ENCODE measurements at places on chromosomes 4 and X.

- DNase-seq = no peak
These were observed 116.4 kb downstream of the PPP3CA start for GRCh38 chr4:101230801-101231426.

GRCh38 chrX:114272096-114272686 lies 311.7 kb upstream of the HTR2C start:
- no peak for DNase-seq

DNA sequence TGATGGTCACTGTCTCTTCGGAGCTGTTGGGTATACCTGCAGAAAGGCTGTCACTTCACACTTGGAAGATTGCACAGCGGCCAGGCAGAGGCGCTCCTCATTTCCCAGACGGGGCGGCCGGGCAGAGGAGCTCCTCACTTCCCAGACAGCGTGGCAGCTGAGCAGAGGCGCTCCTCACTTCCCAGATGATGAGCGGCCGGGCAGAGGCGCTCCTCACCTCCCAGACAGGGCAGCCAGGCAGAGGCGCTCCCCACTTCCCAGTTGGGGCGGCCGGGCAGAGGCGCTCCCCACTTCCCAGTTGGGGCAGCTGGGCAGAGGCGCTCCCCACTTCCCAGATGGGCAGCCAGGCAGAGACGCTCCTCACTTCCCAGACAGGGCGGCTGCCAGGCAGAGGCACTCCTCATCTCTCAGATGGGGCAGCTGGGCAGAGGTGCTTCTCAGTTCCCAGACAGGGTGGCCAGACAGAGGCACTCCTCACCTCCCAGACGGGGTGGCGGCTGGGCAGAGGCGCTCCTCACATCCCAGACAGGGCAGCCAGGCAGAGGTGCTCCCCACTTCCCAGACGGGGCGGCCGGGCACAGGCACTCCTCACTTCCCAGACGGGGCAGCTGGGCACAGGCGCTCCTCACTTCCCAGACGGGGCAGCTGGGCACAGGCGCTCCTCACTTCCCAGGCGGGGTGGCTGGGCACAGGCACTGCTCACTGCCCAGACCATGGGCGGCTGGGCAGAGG lies 18.8 kb downstream of the PABPC1L2B start:
- DNase-seq = no peak

DNA sequence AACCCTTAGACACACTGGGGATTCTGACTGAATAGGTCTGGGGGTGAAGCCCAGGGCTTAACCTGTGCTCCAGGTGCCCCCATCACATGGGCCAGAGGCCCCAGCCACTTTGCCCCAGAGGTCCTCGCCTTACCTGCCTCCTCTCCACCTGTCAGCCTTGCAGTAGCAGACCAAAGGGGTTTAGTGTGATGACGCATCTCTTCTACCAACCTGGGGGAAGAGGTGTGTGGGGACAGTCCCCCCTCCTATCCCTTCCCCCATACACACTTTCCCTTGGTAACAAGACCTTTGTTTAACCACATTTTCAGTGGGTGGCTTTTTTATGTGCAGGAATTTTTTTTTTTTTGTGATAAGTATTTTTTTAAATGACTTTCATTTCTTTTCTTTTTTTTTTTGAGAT lies 6.3 kb downstream of the CLCN4 start:
- no peak for DNase-seq

DNA sequence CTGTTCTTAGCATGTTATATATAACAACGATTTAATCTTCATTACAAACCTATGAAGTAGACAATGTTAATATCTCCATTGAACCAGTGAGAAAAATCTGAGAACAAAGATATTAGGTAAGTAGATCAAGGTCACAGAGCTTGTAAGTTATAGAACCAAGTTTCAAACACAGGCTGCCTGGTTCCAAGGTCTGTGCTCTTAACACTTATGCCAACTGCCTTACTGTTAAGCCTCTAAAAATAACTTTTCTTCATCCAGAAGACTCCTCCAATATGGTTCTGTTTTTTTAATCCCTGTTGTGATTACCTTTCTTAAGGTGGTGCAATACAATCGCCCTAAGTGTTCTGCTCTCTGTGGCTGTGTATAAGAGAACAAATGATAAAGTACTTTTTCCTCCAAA lies 282.0 kb upstream of the GRID2 start:
- DNase-seq = no peak

- no peak for DNase-seq
These were observed 22.4 kb downstream of the PAGE1 start for GRCh38 chrX:49673394-49673793.

GRCh38 chrX:9486786-9487387 lies 22.0 kb downstream of the TBL1X start:
- no peak for DNase-seq

DNA sequence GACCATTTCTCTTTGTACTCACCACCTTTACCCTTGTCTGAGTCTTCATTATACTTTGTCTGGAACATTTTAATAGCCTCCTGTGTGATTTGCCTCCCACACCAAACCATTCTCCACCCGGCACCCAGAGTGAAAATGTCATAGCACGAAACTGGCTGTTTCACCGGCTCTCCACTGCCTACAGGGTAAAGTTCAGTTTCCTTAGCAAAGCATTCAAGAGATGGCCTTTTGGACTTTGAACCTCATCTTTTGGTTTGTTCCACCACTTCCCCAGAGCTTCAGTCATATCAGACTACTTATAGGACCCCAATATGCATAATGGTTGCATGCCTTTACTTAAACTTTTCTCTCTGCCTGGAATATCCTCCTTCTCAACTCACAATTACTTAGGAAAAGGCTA lies 38.3 kb downstream of the RAP2C start:
- no peak for DNase-seq

- DNase-seq = no peak
These were observed 66.1 kb downstream of the DCHS2 start for GRCh38 chr4:154425514-154425913.

DNA sequence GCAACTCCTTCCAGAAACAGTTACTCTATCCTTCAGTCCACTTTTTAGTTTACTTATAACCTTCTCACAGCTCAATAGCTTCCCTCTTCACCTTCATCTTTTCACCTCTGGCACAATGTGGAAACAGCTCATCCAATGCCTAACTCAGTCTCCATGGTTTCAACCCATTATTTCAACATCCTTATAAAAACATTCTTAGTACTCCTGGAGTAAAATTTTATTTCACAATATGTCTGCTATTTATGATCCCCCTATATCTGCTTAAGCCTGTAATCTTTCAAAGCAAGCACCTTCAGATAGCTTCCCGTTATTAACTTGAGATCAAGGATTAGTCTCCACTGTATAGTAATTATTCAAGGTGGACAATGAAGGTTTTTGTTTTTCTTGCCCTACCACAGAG lies 156.3 kb downstream of the GASK1B start:
- no peak for DNase-seq

DNA sequence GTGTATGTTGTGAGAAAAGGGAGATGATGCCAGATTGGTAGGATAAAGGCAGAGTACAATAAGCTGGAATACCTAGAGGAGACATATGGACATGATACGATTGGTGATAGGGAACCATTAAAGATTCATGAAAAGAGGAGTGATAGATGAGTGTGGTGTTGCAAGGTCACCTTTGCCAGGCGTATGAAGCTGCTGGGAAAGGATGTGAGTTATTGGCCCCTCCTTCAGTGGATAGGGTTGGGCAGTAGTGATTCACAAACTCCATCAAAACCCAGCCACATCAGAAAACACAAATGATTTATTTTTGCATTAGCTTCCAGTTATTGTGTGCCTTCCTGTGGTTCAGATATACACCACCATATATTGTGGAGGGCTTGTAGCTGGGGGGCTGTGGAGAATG lies 34.3 kb downstream of the TMEM164 start:
- DNase-seq = no peak

DNA sequence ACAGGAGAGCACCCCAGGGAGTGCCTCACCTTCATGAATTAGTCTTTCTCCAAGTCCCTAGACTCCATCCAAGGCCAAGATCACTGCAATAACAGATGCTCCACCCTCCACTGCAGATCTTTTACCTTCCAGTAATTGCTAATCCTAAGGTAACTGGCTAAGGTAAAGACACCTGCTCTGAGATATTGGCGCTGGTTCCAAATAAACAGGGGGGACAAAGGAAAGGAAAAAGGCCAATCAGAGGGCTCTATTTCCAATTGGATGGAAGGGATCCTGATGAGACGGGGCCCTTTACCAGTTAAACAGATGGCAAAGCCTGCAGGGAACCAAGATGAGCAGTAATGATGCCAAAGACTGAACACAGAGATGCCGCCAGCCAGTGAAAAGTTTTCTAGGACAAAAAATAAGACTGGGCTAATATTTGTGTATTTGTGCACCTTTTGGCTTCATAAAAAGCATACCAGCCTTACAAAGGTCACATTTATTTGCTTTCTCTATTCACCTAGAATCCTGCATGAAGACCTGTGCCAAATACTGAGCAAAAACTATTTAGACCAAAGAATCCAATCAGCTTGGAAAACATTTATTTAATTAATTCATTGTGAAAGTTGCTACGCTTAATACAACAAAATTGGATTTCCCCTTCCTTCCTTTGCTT lies 148.5 kb downstream of the PPP3CA start:
- DNase-seq = no peak

- no peak for DNase-seq
These were observed 72.6 kb downstream of the TMEM131L start for GRCh38 chr4:153538487-153539357.

DNA sequence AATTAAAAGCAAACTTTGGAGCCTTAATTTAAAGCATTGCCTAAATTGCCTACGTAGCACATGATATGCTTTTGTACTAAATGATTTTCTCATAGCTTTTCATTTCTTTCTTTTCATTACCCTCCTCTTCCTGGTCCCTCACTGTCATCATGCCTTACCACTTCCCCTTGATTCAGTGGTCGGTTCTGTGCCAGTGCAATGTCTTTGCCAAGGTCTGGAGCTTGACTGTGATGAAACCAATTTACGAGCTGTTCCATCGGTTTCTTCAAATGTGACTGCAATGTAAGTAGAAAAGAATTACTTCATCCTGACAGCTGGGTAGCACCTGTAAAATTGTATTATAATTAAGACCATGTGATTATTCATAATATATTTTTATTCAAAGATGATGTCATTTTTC lies 72.5 kb downstream of the C4orf46 start:
- no peak for DNase-seq

DNA sequence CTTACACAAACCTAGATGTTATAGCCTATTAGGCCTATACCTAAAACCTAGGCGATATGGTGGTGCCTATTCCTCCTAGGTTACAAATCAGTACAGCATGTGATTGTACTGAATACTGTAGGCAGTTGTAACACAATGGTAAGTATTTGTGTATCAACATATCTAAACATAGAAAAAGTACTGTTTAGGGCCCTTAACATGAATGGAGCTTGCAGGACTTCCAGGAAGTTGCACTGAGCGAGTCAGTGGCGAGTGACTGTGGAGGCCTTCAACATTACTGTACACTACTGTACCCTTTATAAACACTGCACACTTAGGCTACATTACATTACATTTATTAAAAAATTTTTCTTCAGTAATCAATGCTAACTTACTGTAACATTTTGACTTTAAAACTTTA lies 37.8 kb downstream of the WWC2 start:
- no peak for DNase-seq

DNA sequence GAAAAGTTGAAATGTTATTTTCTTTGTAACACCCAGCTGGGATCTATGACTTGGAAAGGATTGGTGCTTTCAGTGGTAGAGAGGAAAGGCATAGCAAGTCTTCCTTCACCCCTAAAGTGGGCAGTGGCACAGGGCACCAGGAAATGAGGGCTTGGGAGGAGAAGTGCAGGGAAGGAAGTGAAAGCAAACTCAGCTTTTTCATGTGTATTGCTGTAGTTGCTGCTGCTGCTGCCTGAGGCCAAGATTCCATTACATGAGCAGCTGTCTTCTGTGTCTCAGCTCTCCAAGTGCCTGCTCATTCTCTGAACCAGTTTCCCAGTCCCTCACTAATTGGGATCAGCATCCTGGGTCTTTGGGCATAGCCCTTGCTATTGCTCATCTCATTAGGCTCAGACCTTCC lies 2.6 kb downstream of the HCCS start:
- DNase-seq = no peak

GRCh38 chr4:148998719-148999118 lies 556.5 kb upstream of the NR3C2 start:
- DNase-seq = no peak

DNA sequence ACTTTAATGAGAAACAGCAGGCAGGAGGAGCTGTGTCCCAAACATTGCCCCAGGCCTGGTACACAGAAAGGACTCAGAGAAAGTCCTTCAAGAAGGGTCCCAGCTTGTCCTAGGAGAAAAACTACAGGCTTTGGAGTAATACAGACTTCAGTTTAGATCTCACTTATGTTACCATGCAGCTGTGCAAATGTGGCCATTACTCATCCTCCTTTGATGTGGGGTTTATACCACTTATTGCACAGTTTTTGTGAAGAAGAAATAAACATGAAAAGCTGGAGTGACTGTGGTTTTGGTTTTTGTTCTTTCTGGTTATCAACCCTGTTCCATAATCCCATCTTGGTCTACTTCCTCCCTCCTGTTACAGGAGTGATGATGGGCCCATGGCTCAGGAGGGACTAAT lies 8.1 kb upstream of the CYTL1 start:
- no peak for DNase-seq

DNA sequence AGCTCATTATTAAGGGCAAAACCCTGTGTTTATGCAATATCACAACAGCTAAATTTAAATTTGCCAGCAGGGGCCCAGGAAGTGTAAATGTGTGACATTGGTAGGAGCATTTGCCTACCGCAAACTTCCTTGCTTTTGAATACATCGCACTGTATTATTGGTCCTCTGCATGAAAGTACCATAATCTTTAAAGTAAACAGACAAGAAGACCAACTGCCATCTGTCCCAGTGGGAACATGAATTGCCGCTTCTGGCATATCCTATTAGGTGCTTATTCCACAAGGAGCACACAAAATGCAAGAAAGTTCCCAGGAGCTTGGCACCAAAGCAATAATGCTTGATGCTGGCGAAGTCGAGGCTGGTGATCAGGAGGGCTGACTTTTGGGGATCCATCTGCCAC lies 51.3 kb downstream of the SOD3 start:
- no peak for DNase-seq

- no peak for DNase-seq
These were observed 36.9 kb downstream of the RP2 start for GRCh38 chrX:46873746-46874145.

DNA sequence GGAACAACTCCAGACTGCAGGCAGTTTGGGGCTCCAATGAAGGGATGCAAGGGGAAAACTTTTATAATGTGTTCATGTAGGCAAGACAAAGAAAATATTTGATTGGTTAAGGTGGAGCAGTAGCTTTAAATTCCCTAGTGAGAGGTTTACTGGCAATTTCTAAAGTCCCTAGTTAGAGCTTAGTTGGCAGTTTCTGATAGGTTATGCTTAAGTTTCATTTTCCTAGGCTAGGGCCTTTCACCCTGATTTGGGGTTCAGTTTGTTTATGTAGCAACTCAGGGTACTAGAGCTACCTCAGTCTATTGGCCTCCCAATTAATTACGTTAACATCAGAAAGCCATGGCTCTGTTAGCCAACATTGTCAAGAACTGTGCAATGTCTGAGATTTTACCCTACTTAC lies 14.6 kb downstream of the BBS12 start:
- DNase-seq = no peak

DNA sequence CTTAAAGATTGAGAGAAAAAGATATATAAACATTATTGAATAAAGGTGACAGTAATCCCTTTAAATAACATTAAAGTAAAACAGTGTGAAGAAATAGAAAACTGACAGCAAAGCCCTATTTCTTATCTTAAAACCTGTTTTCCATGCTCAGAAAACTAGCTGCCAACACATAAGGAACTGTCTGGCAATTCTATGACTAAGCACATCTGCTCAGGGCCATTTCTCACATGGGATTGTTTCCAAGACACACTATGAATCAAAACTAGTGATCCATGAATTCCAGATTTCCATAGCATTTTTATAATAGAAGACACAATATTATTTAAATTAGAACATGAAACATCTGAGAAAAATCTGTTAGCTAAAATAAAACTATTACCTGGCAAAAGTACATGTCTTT lies 113.4 kb downstream of the SCLT1 start:
- no peak for DNase-seq

Measured in heart left ventricle (tissue), 16 donors.